ENCODE measurements at places on chromosomes 16 and 17. TPM values are rescaled to one million over a fixed set of nuclear protein-coding genes. Genes with fewer than 3 reads are reported as not detected.

DNA sequence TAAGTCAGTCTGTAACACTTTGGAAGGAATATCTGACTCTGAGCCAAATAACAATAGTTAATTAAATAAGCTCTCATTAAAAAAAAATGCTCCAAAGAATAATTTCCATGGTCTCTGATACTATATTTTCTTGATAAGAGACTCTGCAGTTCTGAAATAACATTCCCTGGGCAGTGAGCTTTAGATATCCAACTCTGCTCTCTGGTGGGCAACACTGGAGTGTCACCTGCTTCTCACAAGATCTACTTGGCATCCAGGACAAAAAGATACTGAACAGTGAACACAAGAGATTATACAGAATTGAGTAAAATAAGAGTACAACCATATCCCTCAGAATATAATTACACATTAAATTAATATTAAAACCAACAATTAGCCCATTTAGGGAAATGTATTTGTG, 13.7 kb downstream of the BLMH start:
- peak; percentile 20 for DNase-seq

The ADORA2B gene
- total RNA-seq = 32.9 TPM

The CDH8 gene
- 0.16 TPM for total RNA-seq

DNA sequence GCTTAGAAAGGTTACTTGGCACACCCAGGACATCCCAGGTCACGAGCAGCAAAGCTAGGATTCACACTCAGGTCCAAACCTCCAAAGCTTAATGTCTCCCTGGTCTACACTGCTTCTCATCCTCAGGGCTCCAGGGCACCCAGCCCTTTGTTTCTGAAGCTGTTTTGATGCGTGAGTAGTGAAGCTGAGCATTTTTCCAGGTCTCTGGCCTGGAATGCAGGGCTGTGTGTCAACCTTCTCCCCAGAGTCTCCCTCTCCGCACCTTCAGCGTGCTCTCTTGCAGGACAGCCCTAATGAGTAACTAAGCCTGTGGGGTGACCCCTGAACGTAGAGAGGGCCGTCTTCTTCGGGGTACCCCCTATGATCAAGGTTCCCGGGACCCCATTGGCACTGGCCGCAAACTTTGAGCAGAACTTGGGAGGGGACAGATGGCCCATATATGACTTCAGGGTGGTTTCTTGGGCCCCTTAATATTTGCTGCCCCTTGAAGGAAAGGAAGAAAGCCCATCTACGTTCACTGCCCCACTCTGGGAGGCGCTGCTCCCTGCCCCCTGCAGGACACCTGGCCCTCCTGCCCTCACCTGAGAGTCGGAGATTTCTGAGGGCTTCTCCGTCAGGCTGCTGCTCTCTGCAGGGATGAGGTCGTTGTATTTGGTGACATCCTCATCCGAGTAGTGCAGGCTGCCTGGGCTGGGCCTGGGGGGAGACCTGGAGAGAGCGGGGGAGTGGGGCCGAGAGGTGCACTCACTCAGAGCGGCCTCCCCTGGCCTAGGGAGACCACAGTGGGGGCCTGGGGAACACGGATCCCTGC, 36.4 kb upstream of the CDC42EP4 start:
- DNase-seq = no peak

The GLP2R gene
- 7.4 TPM for total RNA-seq

The PITPNM3 gene
- 15.6 TPM for total RNA-seq

- DNase-seq = peak; percentile 93
Measured at GRCh38 chr16:28538733-28539596, at the start of gene NUPR1. Gene NUPR1, minus strand, starts transcription at chr16:28538974. Its CDS starts 67 bp downstream, at chr16:28538907.

The KRT36 gene
- total RNA-seq = not detected
